ENCODE measurements at places on chromosomes 3 and 15. TPM values are rescaled to one million over a fixed set of nuclear protein-coding genes. Genes with fewer than 3 reads are reported as not detected.

DNA sequence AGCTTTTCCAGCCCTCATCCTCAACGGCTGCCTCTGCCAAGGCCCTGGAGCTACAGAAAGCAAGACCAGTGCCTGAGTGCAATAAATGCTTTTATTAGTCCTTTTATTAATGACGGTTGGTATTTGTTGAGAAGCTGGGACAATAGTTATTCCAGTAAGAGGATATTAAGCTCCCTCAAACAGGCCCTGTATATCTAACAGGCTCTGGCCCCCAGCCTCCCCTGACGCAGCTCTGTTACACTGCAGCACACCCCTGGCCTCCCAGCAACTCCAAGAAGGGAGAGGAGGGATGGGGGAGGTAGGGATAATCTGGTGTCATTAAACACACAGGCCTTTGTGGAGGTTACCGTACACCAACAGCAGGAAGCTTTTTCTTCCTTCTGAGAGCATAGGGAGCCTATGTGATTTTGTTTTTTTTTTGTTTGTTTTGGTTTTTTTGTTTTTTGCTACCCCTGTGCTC lies 30.8 kb upstream of the MAGEF1 start:
- no peak for DNase-seq

DNA sequence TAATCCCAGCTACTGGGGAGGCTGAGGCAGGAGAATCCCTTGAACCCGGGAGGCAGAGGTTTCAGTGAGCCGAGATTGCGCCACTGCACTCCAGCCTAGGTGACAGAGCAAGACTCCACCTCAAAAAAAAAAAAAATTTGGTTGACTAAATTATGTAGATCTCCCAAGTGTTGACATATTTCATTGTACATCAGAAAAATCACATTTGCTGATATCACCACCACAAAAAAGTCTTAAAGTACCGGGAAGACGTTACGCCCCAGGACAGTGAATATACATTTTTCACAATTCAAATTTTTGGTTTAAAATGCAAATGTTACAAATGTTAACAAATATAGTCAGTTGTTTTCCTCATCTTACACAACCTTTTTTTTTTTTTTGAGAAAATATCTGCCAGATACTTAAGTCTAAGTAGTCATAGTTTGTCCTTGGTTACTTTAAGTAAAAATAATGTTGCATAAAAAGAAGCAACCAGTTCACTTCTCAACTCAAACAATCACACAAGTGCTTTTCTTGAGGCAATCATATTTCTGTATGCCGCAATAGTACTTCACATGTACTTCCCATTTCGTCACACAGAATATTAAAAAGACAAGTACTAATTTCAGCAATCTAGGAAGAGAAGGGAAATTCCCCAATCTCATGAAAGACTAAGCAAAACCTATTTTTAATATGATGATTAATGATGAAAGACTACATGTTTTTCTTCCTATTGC lies 41.0 kb upstream of the TCF12 start:
- no peak for DNase-seq

- DNase-seq, result no peak
Observed at GRCh38 chr3:11195721-11196332, 41.5 kb downstream of the HRH1 start.

DNA sequence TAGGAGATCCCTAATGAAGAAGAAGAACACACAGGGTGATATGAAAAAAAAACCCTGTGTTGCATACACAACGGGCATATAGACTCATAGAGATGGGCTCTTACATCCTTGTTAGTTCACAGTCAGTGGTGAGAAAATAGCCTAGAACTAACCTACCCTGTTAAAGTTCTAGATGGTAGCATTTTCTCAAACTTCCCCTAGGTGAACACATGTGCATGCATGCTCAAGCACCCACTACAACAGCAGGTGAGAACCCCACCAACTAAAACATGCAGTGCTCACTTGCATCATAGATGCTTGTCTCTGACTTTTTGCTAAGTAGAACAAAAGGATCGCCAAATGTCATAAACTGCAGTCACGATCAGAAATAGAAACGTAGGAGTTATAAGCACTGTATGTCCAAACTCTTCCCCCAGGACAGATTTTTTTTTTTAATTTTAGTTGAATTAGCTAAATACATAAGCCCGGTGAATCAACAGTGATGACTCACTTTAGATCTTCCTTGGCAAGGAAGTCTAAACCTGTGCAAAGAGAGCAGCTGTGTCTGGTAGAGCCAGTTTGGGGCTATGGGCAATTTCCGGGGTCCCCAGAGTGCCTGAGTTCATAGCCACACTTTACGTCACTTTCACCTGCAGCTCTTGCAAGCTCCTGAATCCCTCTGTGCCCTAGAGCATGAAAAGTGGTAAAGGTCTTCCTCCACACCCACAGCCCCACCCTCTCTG lies 96.2 kb upstream of the SEMA6D start:
- no peak for DNase-seq

DNA sequence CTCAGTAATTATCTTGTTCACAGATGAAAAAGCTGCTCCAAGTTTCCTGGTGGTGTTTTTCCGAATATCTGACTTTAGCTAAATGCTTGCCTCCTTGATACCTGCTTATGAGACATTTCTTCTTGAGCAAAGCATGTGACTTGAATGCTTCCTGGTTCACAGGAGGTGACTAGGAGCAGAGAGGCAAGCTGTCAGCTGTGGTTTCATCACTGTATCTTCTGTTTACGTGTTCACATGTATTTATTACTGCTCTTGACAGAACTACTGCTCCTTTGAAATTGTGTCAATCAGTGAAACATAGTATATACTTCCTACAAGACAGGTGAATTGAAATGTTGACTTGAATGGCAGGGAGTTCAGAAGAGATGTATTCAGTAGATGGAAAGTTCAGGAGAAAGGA lies 8.9 kb upstream of the SPPL2A start:
- no peak for DNase-seq

GRCh38 chr3:173823911-173824460 lies 426.4 kb downstream of the NLGN1 start:
- no peak for DNase-seq

DNA sequence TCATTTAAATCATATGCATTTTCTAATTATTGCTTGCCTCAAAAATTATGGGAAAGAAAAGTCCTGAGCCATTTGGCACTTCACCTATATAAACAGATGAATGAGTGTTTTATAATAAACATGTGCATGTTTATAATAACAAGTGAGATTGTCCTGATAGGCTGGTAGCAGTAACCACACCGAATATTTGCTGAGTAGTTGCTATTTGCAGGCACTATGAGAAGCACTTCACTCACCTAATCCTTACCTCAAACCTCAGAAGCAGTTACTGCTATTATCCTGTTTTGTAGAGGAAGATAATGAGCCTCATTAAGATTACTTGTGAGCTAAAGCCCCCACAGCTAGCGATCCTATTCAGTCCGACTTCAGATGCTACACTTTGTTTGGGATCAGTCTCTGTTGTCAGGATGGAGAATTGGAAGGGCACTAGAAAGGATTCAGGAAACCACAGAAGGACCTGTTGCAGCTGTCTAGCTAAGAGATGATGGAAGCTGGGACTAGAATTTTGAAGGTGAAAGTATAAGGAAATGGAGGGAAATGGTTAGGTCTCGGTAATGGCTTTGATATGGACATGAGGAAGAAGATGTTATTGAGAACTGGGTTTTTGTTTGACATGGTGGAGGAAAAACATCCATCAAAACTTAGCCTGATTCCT lies 28.4 kb upstream of the MAGI1 start:
- DNase-seq, result no peak

GRCh38 chr3:177977381-177978158 lies 558.7 kb upstream of the KCNMB2 start:
- no peak for DNase-seq

HDAC11 gene
- 18.2 TPM for total RNA-seq

TNFAIP8L3 gene
- total RNA-seq, result 10.4 TPM

Data from lower lobe of right lung (tissue), 2 donors.